ENCODE measurements at places on chromosomes 1 and 21.

DNA sequence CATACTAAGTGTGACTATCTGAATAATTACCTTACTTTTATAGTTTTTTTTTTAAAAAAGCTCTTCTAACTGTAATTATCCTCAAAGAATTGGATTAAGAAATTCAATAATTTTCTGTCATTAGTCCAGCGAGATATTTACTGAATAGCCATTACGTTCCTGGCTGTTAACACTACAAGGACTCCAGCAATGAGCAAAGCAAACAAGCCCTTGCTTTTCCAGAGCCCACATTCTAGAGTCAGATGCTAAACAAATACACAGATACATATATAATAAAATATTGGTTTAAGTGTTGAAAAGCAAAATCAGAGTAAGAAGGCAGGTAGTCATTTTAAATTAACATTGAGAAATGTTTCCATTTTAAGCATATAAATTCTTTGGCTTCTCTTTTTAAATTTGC, 118.4 kb downstream of the ATF6 start:
- peak; percentile 51 for DNase-seq

- DNase-seq, result peak; percentile 15
These were observed 40.1 kb downstream of the SORT1 start for GRCh38 chr1:109357616-109358015.

DNA sequence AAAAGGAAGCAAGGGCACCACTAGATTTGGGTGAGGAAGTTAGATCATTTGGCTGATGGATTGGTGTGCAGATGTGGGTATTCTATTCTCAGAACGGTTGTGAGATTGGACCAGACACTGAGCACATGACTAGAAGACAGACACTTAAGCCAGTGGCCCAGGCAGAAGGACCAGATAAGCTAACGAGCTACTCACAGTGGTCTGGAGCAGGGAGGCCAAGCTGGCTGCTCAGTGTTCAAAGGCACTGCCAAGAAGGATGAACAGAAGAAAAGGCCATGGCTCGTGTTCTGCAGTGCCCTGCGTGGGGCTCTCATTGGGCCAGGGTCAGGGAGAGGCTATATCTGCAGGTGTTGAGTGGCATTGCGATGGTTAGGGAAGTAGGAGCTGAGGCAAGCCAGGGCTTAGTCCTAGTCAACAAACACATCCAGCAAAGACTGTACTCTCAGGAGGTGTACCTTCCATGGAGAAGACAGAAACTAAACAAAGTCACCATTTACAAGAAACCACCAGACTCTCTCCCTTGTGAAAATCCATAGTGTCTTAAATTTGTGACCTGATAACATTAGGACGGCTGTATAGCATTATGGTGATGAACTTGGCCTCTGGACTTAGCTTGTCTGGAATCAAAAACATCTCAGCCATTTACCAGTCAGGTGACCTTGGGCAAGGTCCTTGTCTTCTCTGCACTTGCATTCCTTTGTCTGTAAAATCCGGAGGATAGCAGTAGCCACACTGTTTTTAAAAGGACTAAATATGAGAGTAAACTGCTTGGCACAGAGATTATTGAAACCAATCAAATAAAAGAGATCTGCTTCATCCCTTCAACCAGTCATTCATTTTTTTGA, 274.5 kb downstream of the SIPA1L2 start:
- no peak for DNase-seq

DNA sequence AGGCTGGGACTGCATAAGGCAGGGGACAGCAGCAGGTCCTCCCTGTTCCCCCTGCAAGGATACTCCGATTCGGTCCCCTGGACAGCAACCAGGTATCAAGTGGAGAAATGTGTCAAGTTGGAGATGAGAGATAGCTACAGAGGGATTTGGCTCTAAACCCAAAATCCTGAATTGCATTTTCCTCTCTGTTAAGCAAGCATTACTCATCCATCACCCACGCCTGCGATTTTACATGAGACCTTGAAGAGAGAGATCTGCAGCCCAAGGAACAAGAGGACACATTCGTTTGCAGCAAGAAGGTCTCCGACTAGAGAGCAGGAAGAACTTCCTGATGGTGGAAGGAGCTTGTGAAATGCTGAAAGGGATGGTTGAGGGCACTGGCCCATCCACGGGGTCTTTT, 21.9 kb downstream of the SYT2 start:
- DNase-seq, result no peak

DNA sequence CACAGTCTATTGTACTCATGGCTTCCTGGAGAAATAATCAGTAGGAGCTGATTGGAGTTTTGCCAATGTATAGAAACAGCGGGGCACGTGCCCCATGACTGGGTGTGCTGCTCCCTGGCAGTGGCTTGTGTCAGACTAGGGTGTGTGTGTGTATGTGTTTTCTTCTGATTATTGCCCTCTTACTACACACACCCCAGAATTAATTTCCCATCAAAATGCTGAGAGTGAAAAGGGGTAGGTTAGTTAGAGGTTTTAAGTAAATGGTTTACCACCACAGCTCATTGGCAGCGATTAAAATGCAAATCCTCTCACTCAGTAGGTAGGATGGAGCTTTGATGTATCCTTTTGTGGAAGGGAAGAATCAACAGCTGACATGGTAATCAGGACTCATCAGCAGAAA, 29.9 kb downstream of the HHAT start:
- DNase-seq, result no peak
